ENCODE measurements at places on chromosomes 4 and X. TPM values are rescaled to one million over a fixed set of nuclear protein-coding genes. Genes with fewer than 3 reads are reported as not detected.

Gene NDP
- total RNA-seq: 0.13 TPM

Gene GABRA4
- total RNA-seq: not detected

Gene SPATA18
- 14.3 TPM for total RNA-seq

Gene PNMA6A
- total RNA-seq: 0.22 TPM

DNA sequence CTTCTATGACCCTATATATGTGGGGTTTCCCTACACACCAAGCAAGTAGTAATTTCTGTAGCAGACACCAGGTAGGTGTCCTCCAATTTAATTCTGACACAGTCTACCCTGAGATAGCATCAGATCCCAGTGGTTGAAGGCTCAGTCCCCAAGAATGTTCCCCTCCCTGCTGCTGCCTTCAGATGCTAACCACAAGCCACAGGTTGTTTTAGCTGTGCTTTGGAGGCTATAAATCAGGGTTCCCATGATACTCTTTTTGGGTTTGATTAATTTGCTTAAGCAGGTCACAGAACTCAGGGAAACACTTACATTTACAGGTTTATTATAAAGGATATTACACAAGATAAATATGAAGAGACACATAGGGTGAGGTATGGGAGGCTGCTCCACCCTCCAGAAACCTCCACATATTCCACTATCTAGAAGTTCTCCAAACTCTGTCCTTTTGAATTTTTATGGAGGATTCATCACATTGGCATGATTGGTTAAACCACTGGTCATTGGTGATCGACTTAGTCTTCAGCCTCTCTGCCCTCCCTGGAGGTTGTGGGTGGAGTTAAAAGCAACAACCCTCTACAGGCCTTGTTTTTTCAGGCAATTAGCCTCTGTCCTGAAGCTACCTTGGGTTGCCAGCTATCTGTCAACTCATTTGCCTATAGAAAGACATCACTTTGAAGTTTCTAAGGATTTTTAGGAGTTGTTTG, 50.8 kb downstream of the GRIA2 start:
- DNase-seq: no peak
- H3K4me3 ChIP-seq: no peak overlapping the region

- peaks cover 7% of the 10 kb centered on the region for H3K27me3 ChIP-seq
- peak; percentile 66 for DNase-seq
- no peak overlapping the region for H3K27ac ChIP-seq
- H3K36me3 ChIP-seq: no peaks in the 10 kb centered on the region
- no peak overlapping the region for H3K4me3 ChIP-seq
Measured at GRCh38 chr4:89617317-89617716, 219.6 kb downstream of the SNCA start.

DNA sequence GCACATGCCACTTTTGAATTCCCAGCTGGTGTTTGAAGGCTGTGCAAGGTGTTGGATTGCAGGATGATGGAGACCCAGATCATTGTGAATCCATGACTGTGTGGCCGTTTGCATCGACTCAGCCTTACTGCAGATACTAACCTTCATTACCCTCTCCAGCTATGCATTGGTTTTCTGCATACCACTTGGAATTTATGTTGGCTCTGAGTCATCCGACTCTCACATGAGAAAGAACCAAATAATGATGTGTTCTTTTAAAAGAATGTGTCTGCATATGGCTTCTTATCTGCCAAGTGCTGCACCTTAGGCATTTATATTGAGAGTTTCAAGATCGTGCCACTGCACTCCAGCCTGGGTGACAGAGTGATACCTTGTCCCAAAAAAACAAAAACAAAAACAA, 106.7 kb upstream of the PRKX start:
- peaks cover 14% of the 10 kb centered on the region for H3K4me1 ChIP-seq
- H3K27me3 ChIP-seq: no peaks in the 10 kb centered on the region
- H3K36me3 ChIP-seq: no peaks in the 10 kb centered on the region
- peak overlapping the region; percentile 59 for H3K27ac ChIP-seq

GRCh38 chr4:80058740-80059139, 14.3 kb downstream of the ANTXR2 start:
- H3K36me3 ChIP-seq: peaks cover 16% of the 10 kb centered on the region
- H3K4me3 ChIP-seq: no peak overlapping the region
- DNase-seq: peak; percentile 52
- H3K27ac ChIP-seq: no peak overlapping the region
- H3K27me3 ChIP-seq: no peaks in the 10 kb centered on the region
- peaks cover 13% of the 10 kb centered on the region for H3K4me1 ChIP-seq

DNA sequence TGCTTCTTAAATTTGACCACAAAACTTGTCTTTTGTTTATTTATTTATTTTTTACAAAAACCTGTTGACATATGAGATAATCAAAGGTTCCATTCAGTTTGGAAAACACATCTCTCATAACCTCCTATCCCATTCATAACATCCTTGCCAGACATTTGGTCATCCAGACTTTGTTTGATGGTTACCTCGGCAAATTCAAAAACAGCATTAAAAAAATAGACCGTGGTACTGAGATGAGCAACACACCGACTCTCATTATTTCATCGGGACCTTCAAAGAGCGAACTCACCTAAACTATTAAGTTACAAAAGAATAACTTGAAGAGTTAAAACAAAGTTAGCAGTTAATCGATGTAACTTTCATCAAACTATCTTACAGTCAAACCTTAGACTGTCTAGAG, 85.8 kb upstream of the RPS6KA3 start:
- H3K27ac ChIP-seq: no peak overlapping the region
- DNase-seq: no peak
- H3K4me1 ChIP-seq: no peaks in the 10 kb centered on the region

DNA sequence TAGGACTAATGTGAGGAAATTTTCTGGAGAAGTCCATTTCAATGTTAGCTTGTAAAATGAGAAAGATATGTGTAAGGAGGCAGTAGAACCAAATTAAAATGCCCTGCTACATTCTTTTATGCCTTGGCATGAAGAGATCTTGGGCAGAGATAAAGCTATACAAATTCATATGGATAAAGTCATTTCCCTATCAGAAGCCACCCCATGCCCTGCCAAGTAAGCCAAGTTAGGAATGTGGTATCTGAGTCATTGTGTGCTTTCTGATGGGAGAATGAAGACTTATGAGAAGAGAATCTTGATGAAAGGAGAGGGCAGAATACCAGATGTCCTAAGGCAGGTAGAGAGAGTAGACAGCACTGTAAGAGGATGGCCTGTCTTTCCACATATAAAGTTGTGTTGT, 83.7 kb downstream of the TEX13A start:
- no peaks in the 10 kb centered on the region for H3K36me3 ChIP-seq
- H3K4me3 ChIP-seq: no peak overlapping the region
- DNase-seq: no peak
- H3K27ac ChIP-seq: no peak overlapping the region
- H3K27me3 ChIP-seq: no peaks in the 10 kb centered on the region
- no peaks in the 10 kb centered on the region for H3K4me1 ChIP-seq

DNA sequence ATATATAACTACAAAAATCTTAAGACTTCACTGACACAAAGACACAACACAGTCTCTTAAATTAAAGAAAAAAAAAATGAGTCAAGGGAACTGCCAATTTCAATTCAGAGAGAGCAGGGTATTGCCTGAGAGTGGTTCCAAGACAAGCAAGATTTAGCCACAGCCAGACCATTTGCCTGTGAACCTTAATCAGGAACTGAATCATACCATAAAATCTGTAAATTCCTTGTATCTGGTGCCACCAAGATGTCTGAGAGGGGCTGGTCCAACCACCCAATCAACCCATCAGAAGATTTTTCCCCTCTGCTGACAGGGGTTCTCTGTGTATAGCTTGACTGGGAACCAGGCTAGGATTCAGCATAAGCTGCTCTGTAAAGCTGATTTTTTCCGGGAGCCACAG, 159.2 kb downstream of the CPEB2 start:
- no peak for DNase-seq
- H3K4me3 ChIP-seq: no peak overlapping the region
- H3K4me1 ChIP-seq: peaks cover 6% of the 10 kb centered on the region
- H3K27me3 ChIP-seq: peaks cover 12% of the 10 kb centered on the region

DNA sequence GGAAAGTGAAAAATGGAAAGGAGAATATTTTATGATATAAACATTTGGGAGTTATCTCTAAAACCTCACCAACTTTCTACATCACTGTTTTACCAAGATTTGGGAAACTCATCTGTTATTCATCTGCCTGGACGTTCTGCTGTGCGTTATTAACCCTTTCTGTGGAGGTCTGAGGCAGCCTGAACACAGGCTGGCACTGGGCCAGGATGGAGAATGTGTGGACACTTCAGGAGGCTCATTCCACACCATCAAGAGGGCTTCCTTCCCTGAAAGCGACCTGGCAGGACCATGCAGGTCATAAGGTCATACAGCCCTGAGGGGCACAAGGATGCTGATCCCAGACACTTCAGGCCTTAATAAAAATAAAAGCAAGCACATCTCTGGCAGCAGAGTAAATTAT, 31.2 kb upstream of the TMEM184C start:
- H3K27ac ChIP-seq: no peak overlapping the region
- peaks cover 14% of the 10 kb centered on the region for H3K4me1 ChIP-seq
- H3K27me3 ChIP-seq: no peaks in the 10 kb centered on the region
- H3K4me3 ChIP-seq: no peak overlapping the region
- no peaks in the 10 kb centered on the region for H3K36me3 ChIP-seq
- no peak for DNase-seq

GRCh38 chrX:72340626-72341025, 34.9 kb upstream of the CITED1 start:
- no peaks in the 10 kb centered on the region for H3K4me1 ChIP-seq
- H3K27ac ChIP-seq: no peak overlapping the region
- H3K27me3 ChIP-seq: no peaks in the 10 kb centered on the region
- no peaks in the 10 kb centered on the region for H3K36me3 ChIP-seq
- DNase-seq: no peak

GRCh38 chrX:110852180-110852579, 56.6 kb upstream of the CHRDL1 start:
- no peak overlapping the region for H3K4me3 ChIP-seq
- peaks cover 5% of the 10 kb centered on the region for H3K4me1 ChIP-seq
- H3K27me3 ChIP-seq: no peaks in the 10 kb centered on the region
- H3K36me3 ChIP-seq: no peaks in the 10 kb centered on the region
- no peak overlapping the region for H3K27ac ChIP-seq

- H3K4me1 ChIP-seq: peaks cover 32% of the 10 kb centered on the region
- peak; percentile 90 for DNase-seq
- no peak overlapping the region for H3K4me3 ChIP-seq
- no peaks in the 10 kb centered on the region for H3K27me3 ChIP-seq
- peak overlapping the region; percentile 42 for H3K27ac ChIP-seq
- H3K36me3 ChIP-seq: no peaks in the 10 kb centered on the region
Measured at GRCh38 chr4:39732728-39733127, 34.8 kb downstream of the UBE2K start.

- H3K4me3 ChIP-seq: no peak overlapping the region
- H3K4me1 ChIP-seq: no peaks in the 10 kb centered on the region
- H3K27ac ChIP-seq: no peak overlapping the region
- H3K27me3 ChIP-seq: no peaks in the 10 kb centered on the region
Measured at GRCh38 chr4:8368061-8368481, 72.5 kb downstream of the ACOX3 start.

DNA sequence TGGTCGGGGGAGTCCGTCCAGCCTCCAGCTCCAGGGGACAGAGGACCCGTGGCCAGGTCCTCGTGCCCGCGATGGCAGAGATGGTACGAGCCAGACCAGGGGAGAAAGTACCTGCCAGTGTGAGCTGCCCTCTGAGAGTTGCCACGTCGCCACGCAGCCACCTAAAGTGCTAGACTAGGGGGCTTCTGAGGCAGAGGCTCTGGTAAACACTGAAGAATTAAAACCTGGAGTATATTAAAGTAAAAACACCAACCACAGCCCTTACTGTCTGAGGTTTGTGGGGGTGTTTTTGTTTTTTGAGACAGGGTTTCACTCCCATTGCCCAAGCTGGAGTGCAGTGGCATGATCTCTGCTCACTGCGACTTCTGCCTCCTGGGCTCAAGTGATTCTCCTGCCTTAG, 60.1 kb upstream of the SORCS2 start:
- peaks cover 9% of the 10 kb centered on the region for H3K4me1 ChIP-seq
- no peaks in the 10 kb centered on the region for H3K27me3 ChIP-seq
- no peak overlapping the region for H3K27ac ChIP-seq
- no peaks in the 10 kb centered on the region for H3K36me3 ChIP-seq

DNA sequence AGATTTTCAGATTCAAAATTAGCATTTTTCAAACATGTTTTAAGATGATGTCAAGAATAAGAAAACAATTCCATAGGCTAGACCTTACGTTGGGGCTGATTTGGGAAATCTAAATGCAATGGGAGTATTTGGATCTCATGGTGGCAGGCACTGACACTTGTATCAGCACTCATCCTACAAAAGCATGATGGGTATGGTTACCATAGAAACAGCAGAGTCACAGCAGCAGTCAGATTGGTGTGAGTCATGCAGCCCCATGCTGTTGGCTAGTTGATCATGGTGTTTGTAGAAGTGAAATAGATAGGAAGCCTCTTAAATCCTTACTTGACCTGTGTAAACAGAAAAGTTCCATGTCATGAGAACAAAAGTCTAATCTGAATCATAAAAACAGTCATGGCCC, 1637.3 kb upstream of the PABPC4L start:
- no peak overlapping the region for H3K4me3 ChIP-seq
- H3K4me1 ChIP-seq: no peaks in the 10 kb centered on the region
- no peaks in the 10 kb centered on the region for H3K27me3 ChIP-seq
- H3K36me3 ChIP-seq: no peaks in the 10 kb centered on the region
- no peak for DNase-seq
- H3K27ac ChIP-seq: no peak overlapping the region
